CD8-positive, alpha-beta T cell (primary cell): ENCODE measurements at places on chromosomes 1 and 21.

DNA sequence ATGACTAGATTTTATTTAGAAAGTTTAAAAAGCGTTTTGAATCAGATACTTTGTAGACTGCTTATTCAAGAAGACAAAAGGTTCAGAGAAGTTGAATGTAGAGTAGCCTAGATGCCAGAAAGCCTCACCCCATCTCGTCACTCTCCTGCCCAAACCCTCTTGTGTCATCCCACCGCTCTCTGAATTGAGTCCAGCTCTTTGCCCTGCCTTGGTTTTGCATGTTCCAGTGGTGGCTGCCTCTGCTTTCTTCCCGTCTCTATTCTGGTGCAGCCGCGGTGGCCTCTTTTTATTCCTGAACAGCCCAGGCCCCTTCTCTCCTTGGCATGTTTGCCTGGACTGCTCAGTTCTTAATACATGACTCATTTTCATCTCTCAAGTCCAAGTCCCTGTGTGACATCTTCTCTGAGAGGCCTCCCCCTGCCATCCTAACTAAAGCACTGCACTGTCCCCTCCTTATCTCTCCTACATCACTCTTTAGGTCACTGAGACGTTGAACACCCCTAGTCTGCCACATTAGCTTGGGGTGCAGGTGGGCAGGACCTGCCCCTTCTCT, 22.9 kb downstream of the PRDM2 start:
- no peak for DNase-seq

GRCh38 chr1:41362749-41363590, 1.7 kb downstream of the FOXO6 start:
- no peak for DNase-seq

DNA sequence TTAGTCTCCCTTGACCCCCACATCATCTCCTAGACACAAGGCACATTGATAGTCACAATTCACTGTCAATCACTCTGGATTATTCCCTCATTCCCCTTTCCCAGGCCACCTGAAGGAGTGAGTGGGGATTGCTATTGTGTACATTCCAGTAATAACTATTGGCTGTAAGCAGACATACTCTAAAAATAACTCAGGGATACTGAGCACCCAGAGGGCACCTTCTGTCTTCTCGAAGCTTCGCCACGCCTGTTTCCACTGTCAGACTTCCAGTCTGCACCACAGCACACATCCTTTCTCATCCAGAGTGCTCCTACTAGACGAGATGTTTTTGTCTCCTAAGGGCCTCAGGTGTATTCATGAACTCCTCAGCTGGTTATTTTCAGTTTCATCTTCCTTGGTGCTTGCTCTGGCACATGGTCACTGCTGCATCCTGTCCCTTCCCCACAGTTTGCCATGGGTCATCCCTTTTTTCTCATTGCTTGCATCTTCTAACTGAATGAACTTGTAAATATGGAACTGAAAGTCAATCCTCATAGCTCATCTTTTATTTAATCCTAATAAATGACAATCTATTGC, 848 bp upstream of the APOBEC4 start:
- no peak for DNase-seq

DNA sequence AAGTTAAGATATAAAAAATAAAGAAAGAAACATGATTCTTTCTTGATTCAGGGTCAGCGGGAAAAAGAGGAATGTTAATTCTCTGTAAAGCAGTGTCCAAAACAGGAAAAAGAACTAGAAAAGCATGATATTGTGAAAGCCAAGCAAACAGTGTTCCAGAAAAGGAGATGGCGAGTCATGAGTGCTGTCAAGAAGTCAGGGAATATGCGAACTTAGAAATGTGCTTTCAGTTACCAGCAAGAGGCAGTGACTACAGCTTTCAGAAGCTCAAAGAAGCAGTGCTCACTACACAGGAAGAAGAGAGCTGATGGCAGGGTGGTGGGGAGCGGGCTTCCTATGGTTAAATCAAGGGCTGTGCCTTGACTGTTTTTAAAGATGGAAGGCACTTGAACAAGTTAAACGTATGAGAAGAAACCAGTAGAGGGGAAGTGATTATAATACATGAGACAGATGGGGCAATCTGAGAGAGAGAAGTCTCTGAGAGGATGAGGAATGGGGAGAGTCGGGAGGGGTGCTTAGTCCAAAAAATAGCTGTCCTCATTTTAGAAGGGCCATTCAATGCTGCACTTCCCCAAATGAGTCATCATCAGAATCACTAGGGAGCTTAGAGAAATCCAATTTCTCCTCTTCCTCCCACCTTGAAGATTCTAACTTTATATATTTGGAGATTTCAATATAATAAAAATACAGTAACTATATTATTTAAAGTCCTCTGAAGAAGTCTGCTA, 90.4 kb downstream of the KCNK1 start:
- no peak for DNase-seq

GRCh38 chr1:34319218-34319617, 142.5 kb downstream of the C1orf94 start:
- DNase-seq: no peak

GRCh38 chr1:223038288-223039006, 104.6 kb downstream of the TLR5 start:
- no peak for DNase-seq

DNA sequence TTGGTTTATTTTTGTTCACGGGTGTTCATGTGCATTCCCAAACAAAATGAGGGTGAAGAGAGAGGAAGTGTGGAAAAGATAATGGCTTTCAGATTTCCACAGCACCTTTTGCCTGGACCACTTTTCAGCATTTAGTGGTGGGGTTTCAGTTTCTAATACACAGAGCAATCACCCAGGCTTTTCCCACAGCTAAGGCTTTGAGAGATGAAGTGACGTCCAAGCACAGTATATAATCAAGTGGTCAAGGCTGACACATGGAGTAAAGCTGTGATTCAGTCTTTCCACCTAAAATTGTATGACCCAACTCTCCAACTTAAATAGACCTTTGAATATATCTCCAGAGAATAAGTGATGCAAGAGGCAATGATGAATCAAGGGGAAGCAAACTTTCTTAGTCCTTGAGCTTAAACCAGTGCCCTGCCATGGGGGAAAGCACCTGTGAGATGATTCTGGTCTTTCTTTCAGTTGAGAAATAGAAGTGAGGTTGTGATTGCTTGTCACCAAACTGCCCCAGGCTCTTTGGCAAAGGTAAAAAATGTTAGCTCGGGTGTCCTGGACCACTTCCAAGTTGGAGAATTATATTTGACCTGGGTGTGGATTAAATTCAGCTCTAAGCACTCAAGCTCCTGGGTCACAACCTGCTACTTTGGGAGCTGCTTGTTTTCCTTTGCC, 2.4 kb upstream of the PIK3R3 start:
- DNase-seq: no peak

DNA sequence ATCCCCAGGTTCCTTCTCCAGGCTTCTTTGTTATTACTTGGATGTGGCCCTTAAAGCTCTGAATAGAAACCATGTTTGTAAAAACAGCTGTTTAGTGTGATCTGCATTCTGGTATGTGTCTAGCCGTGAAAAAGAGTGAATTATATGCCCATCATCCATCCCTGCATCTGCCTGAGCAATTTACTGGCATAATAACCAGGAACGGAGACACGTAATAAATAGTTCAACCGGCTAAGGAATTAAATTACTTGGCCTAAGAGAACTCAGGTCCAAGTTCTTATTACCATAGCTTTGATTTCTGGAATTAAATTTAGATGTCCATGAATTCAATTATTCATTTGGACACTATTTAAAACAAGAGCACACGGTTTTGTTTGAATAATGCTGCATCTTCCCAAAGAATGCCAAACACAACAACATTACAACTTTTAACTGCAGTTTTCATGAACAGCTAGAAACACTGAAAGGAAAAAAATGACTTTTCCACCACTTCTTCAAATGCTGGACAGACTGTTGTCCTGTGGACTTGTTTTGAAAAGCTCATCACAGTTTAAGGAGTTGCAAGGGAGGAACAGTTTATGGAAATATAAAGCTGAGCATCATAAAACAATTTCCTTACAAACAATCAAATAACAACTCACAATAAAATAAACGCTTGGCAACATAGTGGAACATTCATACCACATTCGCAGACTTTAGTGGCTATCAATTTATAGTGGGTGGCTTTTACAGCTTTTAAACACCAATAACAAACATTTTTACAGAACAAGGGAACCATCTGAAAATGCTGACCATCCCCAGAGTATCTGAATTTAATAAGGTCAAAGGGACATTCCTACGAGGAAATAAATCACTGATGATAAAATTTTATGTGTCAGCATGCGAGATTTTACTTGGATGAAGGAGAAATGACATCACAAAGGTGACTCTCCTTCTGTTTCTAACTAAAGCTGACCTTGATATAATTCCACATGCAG, 144.7 kb downstream of the APP start:
- no peak for DNase-seq

- DNase-seq: no peak
These were observed at the start of gene C1orf210 for GRCh38 chr1:43285269-43285990. C1orf210 (minus strand) TSS chr1:43285581; CDS start chr1:43283270, 2,311 bp downstream.

DNA sequence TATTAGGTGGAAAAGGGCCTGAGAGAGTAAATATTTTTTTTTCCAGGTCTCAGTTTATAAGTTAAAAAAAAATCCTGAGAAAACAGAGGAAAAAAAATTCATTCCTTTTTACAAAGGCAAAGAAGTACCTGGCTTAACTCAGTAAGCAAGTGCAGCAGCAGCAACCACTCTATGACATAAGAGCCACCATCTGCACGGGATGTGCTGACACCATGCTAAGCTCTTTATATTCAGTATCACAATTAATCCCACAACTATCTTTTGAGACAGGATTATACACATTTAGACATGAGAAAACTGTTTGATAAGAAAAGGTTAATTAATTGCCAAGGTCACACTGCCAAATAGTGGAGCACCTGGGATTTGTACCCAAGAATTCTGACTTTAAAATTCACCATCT, 13.4 kb upstream of the DPT start:
- no peak for DNase-seq

DNA sequence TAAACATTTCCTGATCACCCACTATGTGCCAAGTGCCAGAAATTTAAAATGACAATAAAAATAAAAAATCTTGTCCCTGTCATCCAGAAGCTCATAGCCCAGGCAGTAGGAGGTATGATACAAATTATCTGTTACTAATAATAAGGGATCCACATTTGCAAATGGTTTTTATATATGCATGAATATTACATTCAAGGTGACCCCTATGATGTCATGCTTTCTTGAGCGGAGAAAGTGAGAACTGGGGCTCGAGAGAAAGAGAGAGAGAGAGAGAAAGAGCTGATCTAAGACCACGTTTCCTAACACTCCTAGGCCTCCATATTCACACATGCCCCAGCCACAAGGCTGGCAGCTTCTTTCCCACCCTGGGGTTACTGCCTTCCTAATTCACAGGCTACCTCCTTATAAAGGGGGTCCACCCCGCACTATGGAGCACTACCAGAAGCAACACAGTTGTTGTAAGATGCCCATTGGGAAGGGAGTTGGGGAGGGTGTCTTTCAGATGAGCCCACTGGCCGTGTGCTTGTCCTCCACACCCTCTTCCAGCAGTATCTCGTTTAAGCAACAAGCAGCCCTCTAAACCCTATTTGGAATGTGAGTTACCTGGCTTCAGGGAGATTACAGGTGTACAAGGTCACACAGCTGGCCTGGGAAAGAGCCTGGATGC, 28.8 kb upstream of the LRRN2 start:
- DNase-seq: no peak

DNA sequence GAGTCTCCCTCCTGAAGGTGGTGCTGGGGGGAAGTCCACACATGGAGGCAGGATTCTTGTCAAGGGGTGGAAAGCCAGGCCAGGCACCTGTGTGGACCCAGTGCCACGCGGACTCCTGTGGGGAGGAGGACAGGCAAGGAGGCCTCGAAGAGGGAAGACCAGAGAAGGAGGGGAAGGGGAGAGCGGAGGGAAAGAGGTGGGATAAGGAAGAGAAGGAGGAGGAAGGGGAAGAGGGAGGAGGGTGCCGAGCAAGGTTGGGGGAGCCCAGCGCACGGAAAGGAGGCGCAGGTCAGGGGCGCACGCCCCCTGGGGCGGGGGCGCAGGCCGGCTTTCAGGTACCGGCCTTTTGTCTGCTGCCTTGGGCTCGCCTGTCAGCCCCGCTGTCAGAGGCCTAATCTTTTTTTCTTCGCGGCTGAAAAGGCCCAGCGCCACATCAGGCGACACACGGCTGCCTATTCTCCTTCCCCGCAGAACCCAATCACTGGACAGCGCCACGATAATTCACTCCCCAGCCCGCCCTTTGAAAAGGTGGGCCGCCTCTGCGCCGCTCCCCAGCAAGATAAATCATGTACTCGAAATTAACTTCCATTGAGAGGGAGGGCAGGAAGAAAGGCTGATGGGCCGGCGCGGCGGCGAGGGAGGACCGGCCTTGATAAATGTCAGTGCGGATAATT, 42.5 kb downstream of the PRDM16 start:
- DNase-seq: no peak

GRCh38 chr1:199087144-199087543, 448.3 kb downstream of the PTPRC start:
- DNase-seq: no peak

GRCh38 chr1:33332881-33333280, 12.0 kb upstream of the A3GALT2 start:
- no peak for DNase-seq

- DNase-seq: no peak
These were observed 96.5 kb downstream of the NEK7 start for GRCh38 chr1:198253259-198253658.

- no peak for DNase-seq
These were observed 1258.5 kb upstream of the ADGRL2 start for GRCh38 chr1:80542231-80542630.

DNA sequence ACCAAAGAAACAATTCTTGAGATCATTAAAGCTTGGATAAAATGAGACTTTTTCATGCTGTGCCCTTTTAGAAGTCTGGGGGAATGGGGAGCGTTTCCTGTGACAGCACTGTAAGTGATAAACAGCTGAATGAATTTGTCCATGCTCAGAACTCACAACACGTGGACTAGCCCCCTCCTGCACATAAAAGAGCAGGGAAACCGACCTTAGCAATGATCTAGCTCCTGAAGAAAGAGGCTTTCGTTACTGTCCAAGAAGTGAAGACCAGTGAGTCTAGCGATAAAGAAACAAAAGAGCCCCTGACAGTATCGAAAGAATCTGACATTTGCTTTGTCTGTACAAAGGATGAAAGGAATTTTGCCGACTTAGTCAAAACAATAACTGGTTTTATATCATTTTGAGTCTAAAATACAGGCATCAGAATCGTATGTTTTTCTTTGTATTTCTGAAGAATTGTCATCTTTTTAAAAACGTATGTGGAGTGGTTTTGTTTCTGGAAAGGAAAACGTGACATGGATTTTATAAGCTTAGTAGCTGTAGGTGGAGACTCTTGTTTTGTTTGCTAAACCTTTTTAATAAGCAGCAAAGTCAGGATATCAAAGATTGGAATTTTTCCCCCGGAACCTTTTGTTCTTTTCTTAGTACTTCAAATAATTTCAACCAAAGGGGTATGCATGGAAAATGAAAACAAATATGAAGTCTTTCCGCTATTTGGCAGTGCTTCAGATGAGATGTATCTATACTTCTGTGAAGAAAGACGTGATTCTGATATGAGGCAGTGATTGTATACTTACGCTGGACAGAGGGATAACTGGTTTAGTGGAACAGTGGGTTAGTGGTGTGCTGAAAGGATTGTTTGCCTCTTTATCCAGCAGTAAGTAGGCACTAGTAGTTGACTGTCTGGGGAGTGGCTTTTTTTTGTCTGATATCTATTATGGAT, 61.0 kb downstream of the MAST2 start:
- DNase-seq: no peak

GRCh38 chr1:68442822-68443556, 6.8 kb downstream of the RPE65 start:
- peak; percentile 11 for DNase-seq
